ENCODE measurements at places on chromosomes 2 and 18. TPM values are rescaled to one million over a fixed set of nuclear protein-coding genes. Genes with fewer than 3 reads are reported as not detected.
A peak's percentile ranks its signal among the peaks of the same experiment; 100 is the strongest.

DNA sequence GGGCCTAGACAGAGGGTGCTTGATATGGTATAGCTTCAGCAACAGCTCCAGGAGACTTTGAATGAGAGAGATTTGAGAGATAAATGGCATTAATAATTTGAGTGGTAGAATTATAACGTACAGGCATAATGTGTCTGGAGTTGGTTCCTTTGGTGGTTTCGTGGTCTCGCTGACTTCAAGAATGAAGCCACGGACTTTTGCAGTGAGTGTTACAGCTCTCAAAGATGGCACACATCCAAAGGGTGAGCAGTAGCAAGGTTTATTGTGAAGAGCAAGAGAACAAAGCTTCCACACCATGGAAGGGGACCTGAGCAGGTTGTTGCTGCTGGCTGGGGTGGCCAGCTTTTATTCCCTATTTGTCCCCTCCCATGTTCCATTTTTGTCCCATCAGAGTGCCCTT lies 23.1 kb downstream of the PDCD1 start:
- H3K27ac ChIP-seq: no peak overlapping the region
- H3K27me3 ChIP-seq: no peaks in the 10 kb centered on the region
- H3K4me3 ChIP-seq: no peak overlapping the region
- H3K4me1 ChIP-seq: no peaks in the 10 kb centered on the region

- peak; percentile 6 for DNase-seq
- no peaks in the 10 kb centered on the region for H3K27me3 ChIP-seq
- no peak overlapping the region for H3K4me3 ChIP-seq
- H3K27ac ChIP-seq: no peak overlapping the region
Measured at GRCh38 chr18:50944245-50944932, 23.5 kb upstream of the ELAC1 start.

DNA sequence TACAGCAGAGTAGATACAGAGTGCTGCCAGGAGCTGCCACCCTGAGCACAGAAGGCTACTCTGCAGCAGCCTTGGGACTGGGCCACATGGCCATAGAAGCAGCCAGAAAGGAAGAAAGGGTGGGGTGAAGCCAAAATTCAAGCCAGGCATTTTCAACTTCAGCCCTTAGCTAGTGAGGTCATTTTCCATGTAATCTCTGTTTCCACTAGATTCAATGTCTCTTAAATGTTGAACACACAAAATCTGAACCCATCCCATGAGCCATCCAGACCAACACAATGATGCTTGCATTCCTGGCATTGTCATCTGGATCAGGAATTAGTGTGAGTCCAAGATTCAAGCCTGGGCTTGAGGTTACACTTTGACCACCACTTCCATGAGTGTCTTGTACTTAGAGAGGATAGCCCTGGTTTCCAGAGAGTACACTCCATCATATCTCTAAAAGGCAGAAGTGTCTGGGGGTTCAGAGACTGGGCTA lies 243.6 kb downstream of the OSR1 start:
- H3K4me1 ChIP-seq: no peaks in the 10 kb centered on the region
- H3K36me3 ChIP-seq: no peaks in the 10 kb centered on the region
- no peak overlapping the region for H3K4me3 ChIP-seq

- no peak for DNase-seq
- H3K36me3 ChIP-seq: no peaks in the 10 kb centered on the region
- H3K27ac ChIP-seq: no peak overlapping the region
- H3K4me3 ChIP-seq: no peak overlapping the region
Measured at GRCh38 chr2:41694536-41695049, 353.2 kb upstream of the PKDCC start.

The LRRC30 gene
- total RNA-seq: not detected

DNA sequence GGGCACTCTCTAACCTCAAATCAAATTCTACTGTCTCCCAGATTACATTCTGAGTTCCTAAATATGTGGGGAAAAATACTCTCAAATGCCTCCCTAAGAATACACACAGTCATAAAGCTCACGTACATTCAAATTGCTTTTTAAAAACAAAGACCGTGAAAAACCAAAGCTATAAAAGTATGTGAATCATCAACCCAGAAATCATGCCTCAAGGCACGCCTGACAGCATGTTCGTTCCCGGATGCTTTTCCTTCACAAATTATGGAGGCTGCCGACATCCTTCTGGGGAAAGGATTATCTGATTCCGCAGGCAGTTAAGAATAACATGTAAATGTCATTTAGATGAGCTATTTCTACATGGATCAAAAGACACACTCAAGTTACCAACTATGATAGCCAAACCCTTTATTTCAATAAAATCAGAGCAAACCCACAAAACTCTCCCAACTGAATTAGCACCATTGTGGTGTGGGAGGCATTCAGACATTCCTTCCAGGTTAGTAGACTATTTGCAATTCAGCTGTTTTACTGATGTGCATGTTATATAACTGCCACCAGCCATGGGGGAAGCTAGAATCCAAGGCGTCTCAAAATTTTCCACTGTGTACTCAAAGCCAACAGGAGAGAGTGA lies 398.2 kb upstream of the TRIB2 start:
- H3K4me1 ChIP-seq: peaks cover 18% of the 10 kb centered on the region
- no peaks in the 10 kb centered on the region for H3K36me3 ChIP-seq
- H3K27me3 ChIP-seq: no peaks in the 10 kb centered on the region
- no peak overlapping the region for H3K27ac ChIP-seq
- no peak overlapping the region for H3K4me3 ChIP-seq

All from fibroblast of lung (primary cell).